Right forelimb (tissue), 1 donor: ENCODE measurements at places on chromosomes 12 and 14.
A peak's percentile ranks its signal among the peaks of the same experiment; 100 is the strongest.

DNA sequence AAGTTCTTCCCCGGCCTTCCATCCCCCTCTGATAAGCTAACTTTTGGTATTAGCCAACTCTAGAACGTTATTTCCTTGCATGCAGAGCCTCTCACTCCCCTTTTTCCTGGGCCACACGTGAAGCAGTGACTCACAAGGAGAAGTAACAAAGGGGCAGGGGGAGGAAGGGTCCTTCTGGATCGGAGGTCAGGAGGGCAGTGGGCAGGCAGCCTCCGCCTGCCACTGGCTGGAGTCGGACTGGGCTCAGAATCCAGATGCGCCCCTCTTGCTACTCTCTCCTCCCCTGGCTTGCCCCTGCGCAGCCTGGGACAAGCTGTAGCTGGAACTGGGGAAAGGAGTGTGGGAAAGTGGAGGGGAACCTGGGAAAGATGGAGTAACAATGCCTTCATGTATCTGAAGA lies 55.0 kb downstream of the TPCN1 start:
- no peak for DNase-seq

GRCh38 chr12:42744539-42745182 lies 155.1 kb upstream of the PRICKLE1 start:
- DNase-seq: no peak

GRCh38 chr12:39946361-39947280 lies 159.3 kb downstream of the SLC2A13 start:
- no peak for DNase-seq

GRCh38 chr12:129136694-129137325 lies 283.5 kb downstream of the GLT1D1 start:
- DNase-seq: no peak

DNA sequence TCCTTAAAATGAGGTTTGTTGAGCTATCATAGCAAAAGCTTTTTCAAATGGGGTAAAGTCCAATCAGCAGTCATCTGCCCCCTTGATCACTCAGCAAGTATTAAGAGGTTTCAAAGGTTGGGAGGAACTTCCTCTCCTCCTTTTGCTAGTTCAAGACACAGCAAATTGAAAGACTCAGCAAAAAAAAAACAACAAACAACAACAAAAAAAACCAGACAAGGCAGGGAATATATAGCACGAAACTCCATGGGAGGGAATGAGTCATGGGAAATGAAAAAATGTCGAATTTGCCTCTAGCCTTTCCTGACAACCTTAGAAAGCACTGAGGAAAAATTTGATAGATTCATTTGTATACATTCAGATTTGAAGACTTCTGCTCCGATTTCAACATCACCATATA lies 1.6 kb upstream of the SLC7A8 start:
- DNase-seq: no peak

DNA sequence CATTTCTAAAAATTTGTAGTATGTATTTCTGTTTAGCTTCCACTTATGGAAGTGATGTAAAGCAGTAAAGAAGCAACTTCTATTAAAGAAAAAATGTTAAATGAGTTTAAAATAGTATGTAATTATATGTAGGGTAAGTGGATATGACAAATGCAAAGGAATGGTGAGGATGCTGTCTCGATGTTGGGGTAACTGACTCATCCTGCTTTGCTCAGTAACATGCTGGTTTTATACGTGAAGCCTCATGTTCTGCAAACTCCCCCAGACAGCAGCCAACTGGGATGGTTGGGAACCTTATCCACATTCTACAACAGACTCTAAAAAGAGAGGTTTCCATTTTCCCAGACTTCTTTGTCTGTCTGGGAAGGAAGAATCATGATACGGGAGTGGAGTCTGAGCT lies 1006.4 kb upstream of the TMEM132C start:
- DNase-seq: no peak

DNA sequence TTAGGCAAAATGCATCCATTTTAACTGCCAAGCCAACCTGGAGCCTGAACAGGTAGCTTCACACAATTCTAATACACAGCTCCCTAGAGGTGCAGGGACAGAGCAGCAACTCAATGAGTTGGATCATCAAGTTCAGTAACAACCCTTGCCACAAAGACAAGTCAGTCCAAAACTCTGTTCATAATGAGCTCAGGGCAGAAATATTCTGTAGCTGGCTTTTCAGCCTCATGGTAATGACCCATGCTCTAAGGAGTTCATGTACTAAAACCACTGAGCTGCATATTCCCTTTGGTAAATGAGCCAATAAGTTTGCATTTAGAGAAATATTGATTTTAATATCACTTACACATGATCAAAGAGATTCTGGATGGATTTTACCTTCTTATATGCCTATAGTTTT lies 316.1 kb downstream of the SEC23A start:
- no peak for DNase-seq

- no peak for DNase-seq
Observed at GRCh38 chr12:111585690-111586089, 13.4 kb downstream of the ATXN2 start.

- DNase-seq: no peak
Observed at GRCh38 chr12:81991868-81992267, 232.7 kb upstream of the PPFIA2 start.

DNA sequence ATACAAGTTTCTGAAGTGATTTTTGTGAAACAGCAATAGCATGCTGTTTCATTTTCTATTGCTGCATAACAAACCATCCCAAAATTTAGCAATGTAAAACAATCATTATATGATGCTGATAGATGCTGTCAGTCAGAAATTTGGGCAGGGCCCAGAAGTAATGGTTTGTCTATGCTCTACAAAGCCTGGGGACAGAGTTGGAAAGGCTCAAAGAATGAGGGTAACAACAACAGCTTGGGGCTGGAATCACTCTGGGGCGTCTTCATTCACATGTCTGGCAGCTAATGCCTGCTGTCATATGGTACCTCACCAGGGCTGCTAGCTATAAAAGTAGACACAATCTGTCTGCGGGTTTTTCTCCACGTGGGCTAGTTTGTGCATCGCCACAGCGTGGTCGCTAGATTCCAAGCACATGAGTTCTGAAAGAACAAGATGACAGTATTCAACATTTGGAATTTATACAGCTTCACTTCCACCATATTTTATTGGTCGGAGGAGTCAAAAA lies 176.5 kb downstream of the BMP4 start:
- no peak for DNase-seq

- no peak for DNase-seq
Observed at GRCh38 chr14:68158640-68159039, 339.1 kb downstream of the RAD51B start.

- no peak for DNase-seq
Observed at GRCh38 chr12:63397807-63398206, 246.8 kb upstream of the AVPR1A start.

DNA sequence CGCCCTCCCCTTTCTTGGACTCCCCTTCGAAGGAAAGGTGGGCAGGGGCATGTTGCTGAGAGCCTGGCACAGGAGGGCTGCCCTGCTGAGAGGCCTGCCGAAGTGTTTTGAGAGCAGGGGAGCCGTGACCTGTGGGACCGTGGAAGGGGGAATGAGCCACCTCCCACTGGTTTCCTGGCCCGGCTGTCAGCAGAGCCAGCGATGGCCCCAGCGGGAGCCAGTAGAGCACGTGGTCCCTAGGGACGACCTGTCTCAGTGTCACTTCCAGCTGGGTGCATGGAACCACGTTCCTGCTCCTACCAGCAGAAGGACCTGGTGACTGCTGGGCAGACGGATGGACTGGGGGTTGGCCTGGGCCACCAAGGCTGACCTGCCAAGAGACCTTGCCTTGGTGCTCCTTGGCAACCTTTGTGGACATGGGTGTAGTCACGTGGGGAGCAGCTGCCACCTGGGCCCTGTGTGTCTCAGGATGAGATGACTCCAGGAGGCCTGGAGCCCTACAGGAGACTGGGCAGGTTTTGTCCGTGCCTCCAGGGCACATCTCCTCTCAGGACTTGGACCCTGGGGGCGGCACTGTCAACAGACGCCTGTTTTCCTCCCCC lies 34.6 kb downstream of the BEGAIN start:
- DNase-seq: no peak

GRCh38 chr14:68926236-68926635 lies 52.9 kb downstream of the ACTN1 start:
- DNase-seq: no peak

- no peak for DNase-seq
Observed at GRCh38 chr12:47712171-47712570, 6.3 kb upstream of the RPAP3 start.

DNA sequence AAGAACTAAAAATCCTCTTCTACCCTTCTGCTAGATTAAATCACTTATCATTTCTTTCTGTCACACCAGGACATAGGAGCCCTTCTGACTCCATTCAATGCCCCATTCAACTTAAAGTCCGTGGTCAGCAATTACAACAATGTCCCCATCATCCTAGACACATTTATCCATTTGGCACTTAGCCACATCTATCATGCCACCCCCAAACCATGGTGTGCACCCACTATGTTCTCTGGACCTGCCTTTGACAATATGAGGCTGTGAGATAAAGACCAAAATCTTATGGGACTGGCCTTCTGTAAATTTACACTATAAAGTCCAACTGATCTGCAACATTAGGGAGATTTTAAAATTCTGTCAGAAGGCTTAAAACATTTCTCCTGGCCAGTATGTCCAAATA lies 104.4 kb downstream of the SSPN start:
- no peak for DNase-seq

GRCh38 chr12:75865315-75865714 lies 166.3 kb downstream of the PHLDA1 start:
- no peak for DNase-seq

DNA sequence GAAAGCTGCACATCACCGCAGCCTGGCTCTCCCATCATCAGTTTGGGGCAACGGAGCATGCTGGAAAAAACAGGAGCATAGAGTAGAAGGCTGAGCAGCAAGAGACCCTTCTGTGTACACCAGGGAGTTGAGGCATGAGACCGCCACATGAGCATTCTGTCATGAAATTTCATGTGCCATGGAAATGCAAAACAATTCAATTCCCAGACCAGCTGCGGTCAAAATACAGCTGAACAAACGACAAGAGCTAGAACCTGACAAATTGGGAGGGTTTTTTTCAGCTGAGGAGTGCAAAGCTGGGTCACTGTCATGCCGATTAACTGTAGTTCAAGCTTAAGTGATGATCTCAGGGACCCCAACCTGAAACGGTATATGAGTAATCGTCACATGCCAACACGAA lies 37.1 kb downstream of the TMEM30B start:
- DNase-seq: no peak

- no peak for DNase-seq
Observed at GRCh38 chr14:84856751-84857534, 673.0 kb upstream of the FLRT2 start.

DNA sequence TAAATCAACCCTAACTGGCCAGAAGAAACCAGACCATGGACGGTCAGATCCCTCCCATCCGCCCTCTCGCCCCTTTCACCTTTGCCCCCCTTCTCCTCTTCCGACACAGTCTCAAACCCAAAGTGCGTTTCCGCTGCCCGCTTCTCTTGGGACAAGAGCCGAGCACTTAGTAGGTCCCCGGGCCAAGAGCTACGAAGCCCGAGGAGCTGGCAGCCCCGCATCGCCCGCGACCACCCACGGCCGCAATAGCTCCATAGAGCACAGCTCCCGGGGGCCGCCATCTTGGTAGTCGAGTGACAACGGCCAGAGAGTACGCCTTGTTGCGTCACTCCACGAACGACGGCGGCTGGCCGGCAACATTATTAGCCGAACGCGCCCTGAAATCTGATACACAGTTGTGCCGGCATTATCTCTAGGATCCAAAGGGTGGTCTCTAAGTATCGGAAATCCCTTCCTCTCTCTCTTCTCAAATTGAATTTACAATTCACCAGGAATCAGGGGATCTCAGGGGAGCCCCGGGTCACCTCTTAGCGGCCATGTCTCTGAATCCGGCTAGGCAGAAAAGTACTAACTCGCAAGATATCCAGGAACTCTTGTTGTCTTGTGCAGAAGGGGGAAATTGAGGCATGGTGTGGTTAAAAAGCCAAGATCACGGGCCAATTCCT lies at the start of gene COQ5:
Gene COQ5 (minus strand): TSS at position 298 of the 665 bp plus-strand sequence. CDS start 17 bp downstream, at position 281.
- DNase-seq: peak; percentile 96

DNA sequence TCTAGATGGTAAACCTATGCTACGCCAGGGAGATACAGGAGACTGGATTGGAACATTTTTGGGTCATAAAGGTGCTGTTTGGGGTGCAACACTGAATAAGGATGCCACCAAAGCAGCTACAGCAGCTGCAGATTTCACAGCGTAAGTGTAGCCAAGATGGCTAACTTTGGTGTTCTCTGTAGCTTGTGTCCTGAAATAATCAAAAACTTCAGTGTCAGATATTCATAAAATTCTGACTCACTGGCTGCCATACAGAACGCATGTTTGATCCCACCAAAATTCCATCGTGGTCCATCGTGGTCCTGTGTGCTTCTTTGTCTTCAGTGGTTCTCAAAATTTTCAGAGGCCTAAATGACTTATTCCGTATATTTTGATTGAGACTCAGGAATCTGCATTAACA lies 1.3 kb downstream of the STRAP start:
- DNase-seq: no peak
